ENCODE measurements at places on chromosomes 2 and 18.

- H3K4me3 ChIP-seq, result no peak overlapping the region
- H3K27ac ChIP-seq, result no peak overlapping the region
- DNase-seq, result no peak
- peaks cover 2% of the 10 kb centered on the region for H3K27me3 ChIP-seq
Measured at GRCh38 chr2:104078431-104079157, 775.3 kb upstream of the POU3F3 start.

DNA sequence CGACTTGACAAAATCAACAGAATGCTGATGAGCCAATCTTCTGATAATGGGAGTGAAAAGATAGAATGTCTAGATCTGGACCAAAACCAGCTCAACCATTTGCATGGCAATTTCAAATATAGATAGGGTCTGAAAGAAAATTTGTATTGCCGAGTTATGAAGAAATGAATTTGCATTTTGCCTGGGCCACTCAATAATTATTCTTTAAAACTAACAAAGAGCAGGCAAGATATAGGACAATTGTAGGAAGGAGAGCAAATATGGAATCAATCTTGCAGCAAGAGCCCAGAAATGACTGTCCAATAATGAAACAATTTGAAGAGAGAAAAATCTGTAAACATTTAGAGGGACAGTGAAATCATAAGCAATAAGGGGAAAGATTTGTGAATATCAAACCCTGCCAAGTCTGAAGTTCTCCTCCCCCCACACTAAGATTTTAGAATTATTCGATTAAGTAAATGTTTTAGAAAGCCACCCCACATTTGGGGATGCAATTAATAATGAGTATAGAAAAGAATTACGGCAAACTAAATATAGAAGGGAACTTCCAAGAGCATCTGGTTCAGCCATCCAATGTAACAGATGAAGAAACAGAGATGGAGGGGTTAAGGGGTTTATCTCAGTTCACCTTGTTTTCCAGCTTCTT lies 377.4 kb downstream of the SETBP1 start:
- H3K36me3 ChIP-seq, result peaks cover 10% of the 10 kb centered on the region
- no peak overlapping the region for H3K27ac ChIP-seq
- DNase-seq, result no peak
- H3K4me1 ChIP-seq, result peaks cover 6% of the 10 kb centered on the region

- no peak overlapping the region for H3K27ac ChIP-seq
- DNase-seq, result no peak
- H3K4me1 ChIP-seq, result no peaks in the 10 kb centered on the region
Measured at GRCh38 chr2:142515493-142515892, 362.0 kb upstream of the KYNU start.

DNA sequence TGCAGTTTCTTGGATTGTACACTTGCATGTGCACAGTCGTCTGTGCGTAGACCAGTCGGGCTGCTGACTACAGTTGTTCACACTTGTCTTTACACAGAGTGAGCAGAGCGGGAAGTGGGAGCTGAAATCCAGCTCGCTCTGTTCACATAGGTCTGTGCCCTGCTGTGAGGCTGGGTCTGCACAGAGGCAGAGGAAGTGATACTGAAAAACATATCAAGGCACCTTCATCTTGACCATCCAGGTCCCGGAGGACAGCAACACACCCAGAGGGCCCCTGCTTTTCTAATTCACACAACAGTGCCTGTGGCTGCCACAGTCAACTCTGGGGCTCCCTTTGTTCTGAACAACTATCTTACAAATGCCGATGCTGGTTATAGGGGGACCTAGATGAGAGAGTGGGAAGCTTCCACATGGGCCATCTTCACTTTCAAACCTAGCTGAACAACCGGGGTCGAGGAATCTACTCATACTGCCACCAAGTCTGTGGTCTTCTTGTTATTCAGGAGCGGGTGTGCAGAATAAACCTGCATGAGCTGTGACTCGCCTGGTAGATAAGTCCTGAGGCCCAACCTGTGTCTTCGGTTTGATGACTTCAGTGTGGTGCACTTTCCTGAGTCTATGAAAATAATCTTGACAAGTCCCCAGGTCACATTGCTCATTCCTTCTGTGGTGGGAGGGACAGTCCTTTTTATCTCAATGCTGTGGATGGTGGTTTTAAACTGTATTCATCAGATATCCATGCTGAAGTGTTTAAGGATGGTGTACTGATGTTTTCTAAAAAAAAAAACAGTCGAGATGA lies 3.5 kb upstream of the ADNP2 start:
- H3K36me3 ChIP-seq, result no peaks in the 10 kb centered on the region
- peaks cover 29% of the 10 kb centered on the region for H3K4me1 ChIP-seq
- no peak for DNase-seq
- no peaks in the 10 kb centered on the region for H3K27me3 ChIP-seq
- H3K27ac ChIP-seq, result peak overlapping the region; percentile 42

DNA sequence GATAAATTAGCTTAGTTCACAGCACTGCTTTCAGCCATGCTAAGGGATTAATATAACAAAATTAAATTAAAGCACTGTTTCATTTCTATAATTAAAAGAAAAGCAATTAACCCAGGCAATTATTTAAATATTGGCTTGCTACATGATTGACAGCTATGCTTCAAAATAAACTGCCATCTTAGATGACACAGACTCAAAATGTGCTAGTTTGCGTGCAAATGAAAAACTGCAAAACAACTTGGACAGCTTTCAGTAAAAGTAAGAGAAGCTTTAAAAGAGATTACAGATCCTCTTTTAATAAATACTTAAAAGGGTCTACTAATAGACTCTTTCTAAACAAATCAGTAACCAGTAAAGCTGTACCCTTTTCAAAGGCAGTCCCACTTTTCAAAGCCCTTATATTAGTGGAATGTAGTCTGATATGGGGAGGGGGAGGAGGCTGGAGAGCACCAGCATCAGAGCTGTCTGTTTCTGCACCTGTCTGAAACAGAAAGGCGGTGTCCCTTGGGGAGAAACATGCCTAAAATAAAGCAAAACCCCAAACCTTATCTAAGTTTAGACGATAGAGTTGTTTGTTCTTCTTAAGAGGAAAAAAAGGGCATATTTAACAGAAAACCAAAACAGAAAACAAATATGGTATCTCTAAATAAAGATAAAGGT lies 20.8 kb downstream of the EIF2AK3 start:
- H3K27me3 ChIP-seq, result no peaks in the 10 kb centered on the region
- peaks cover 22% of the 10 kb centered on the region for H3K4me1 ChIP-seq
- no peaks in the 10 kb centered on the region for H3K36me3 ChIP-seq
- no peak overlapping the region for H3K27ac ChIP-seq
- H3K4me3 ChIP-seq, result no peak overlapping the region

DNA sequence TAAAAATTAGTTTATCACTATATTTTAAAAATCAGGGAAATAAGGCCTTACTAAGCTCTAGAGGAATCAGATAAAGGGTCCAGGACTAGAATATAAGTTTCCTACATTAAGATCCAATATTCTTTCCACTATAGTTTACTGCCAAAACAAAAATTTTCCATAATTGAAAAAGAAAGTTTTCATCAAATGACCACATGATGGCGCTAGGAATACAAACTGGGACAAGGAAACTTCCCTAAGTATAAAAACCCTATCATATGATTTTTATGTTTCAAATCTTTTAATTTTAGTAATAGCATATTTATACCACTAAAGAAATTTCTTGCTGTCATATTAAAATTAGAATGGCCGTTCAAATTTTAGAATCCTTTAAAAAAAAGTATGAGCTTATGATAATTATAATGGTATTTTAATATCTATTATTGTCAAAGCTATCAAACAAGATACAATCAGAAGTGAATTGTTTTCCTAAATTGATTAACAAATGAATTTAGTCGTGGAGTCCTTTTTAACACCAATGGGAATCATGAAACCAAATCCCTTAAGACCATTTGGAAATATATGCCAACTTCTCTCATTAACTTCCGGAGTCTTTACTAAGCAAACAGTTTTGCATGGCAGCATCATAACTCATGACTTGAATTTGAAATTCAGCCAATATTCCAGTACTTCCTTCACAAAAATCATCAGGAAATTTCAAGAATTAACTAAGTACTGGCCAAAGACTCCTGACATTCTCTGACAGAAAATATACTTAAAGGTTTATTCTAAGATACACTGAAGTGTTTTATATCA lies 70.3 kb downstream of the SCN1A start:
- no peaks in the 10 kb centered on the region for H3K36me3 ChIP-seq
- no peaks in the 10 kb centered on the region for H3K4me1 ChIP-seq
- peaks cover 1% of the 10 kb centered on the region for H3K27me3 ChIP-seq

GRCh38 chr2:32805104-32806095 lies 141.4 kb upstream of the LTBP1 start:
- no peaks in the 10 kb centered on the region for H3K27me3 ChIP-seq
- no peak for DNase-seq
- H3K4me3 ChIP-seq, result no peak overlapping the region
- H3K4me1 ChIP-seq, result peaks cover 10% of the 10 kb centered on the region
- peaks cover 12% of the 10 kb centered on the region for H3K36me3 ChIP-seq

- peaks cover 41% of the 10 kb centered on the region for H3K36me3 ChIP-seq
- H3K27me3 ChIP-seq, result no peaks in the 10 kb centered on the region
- H3K27ac ChIP-seq, result no peak overlapping the region
- H3K4me3 ChIP-seq, result no peak overlapping the region
- no peak for DNase-seq
Measured at GRCh38 chr2:135762022-135762421, 20.4 kb downstream of the UBXN4 start.

DNA sequence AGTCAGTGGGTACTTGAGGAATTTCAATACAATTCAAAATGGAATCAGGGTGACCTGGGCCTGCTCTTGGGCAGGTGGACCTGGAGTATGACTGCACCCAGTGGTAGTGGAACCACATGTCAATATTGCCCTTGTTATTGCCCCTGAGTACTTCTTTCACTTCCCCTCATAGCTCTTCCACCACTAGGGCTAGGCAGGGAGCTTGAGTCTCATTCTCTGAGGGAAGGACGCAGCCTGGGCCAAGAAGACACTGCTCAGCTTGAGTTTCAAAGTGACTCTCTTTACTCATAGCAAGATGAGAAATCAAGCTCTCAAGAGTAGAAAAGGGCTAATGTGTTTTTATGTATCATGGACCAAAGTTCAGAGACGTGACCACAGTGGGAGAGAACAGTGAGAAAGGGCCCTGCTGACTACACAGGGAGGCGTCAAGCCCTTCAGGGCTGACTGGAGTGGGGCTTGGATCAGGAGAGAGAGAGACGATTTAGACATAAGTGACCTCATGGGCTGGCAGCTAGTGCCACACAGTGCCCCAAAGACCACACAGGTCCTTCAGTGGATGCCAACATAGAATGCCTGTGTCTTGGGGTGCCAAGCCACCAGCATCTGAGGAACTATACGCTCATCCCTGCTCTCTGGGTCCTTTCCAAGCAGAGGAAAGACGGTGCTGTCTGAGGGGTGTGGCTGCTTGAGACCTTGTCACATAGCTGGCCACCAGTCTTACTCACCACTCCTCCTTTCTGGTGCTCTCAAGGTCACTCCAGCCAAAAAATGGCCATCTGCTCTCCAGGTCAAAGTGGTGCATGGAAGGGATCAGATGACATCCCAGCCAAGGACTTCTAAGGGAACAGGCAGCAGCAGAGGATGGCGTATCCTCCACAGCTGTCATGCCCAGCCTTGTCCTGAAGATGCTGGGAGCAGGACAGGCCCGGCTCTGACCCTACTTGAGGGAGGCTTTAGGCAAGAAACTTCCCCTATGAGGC lies 13.0 kb downstream of the PTMA start:
- H3K27me3 ChIP-seq, result no peaks in the 10 kb centered on the region
- H3K4me1 ChIP-seq, result no peaks in the 10 kb centered on the region
- no peaks in the 10 kb centered on the region for H3K36me3 ChIP-seq
- no peak overlapping the region for H3K4me3 ChIP-seq
- H3K27ac ChIP-seq, result no peak overlapping the region

- peaks cover 60% of the 10 kb centered on the region for H3K4me1 ChIP-seq
- no peak for DNase-seq
- H3K27me3 ChIP-seq, result no peaks in the 10 kb centered on the region
- H3K36me3 ChIP-seq, result peaks cover 2% of the 10 kb centered on the region
Measured at GRCh38 chr2:8608411-8608954, 73.4 kb upstream of the ID2 start.

- peaks cover 23% of the 10 kb centered on the region for H3K4me1 ChIP-seq
- peaks cover 8% of the 10 kb centered on the region for H3K27me3 ChIP-seq
- DNase-seq, result no peak
- no peaks in the 10 kb centered on the region for H3K36me3 ChIP-seq
- H3K4me3 ChIP-seq, result no peak overlapping the region
- H3K27ac ChIP-seq, result no peak overlapping the region
Measured at GRCh38 chr2:10981941-10982431, 70.3 kb downstream of the KCNF1 start.

- no peaks in the 10 kb centered on the region for H3K27me3 ChIP-seq
- no peak overlapping the region for H3K4me3 ChIP-seq
Measured at GRCh38 chr2:12504443-12504842, 212.3 kb upstream of the TRIB2 start.

- peaks cover 5% of the 10 kb centered on the region for H3K36me3 ChIP-seq
- peaks cover 14% of the 10 kb centered on the region for H3K4me1 ChIP-seq
- H3K27ac ChIP-seq, result peak overlapping the region; percentile 94
- H3K27me3 ChIP-seq, result peaks cover under 1% of the 10 kb centered on the region
- no peak for DNase-seq
- peak overlapping the region; percentile 81 for H3K4me3 ChIP-seq
Measured at GRCh38 chr2:161307676-161308075, 549 bp upstream of the PSMD14 start.

GRCh38 chr2:215000721-215001120 lies 137.7 kb downstream of the ABCA12 start:
- no peak for DNase-seq
- no peaks in the 10 kb centered on the region for H3K36me3 ChIP-seq
- H3K4me3 ChIP-seq, result no peak overlapping the region
- H3K27ac ChIP-seq, result no peak overlapping the region
- peaks cover 8% of the 10 kb centered on the region for H3K4me1 ChIP-seq

DNA sequence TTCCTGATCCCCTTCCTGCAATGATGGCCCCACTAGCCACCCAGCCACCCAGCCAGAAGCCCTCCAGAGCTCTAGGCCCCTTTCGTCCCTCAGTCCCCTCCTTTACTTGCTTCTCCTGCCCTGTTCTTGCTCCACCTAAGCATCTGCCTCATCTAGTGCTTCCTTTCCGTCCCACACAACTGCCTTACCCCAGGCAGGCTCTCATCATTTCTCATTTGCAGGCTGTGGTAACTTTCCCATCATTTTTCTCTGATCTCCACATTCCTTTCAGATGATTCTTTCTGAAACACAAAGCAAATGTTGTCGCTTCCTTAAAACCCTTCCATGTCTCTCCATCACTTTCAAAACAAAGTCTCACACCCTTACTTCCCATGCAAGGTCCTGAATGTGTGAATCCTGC lies 459.8 kb downstream of the METTL4 start:
- H3K4me1 ChIP-seq, result peaks cover 16% of the 10 kb centered on the region
- H3K4me3 ChIP-seq, result no peak overlapping the region
- H3K27ac ChIP-seq, result no peak overlapping the region
- no peaks in the 10 kb centered on the region for H3K36me3 ChIP-seq
